A549 treated with CpdA at 1 μM for 4 hours (cell line): ENCODE measurements at places on chromosomes 6 and 20. TPM values are rescaled to one million over a fixed set of nuclear protein-coding genes. Genes with fewer than 3 reads are reported as not detected.

The RAET1E gene
- 1.9 to 3.0 TPM (median 2.6 TPM) in 5 replicates for total RNA-seq

The TPD52L1 gene
- total RNA-seq: 42.4 to 51.4 TPM (median 42.9 TPM) in 5 replicates

The COL9A3 gene
- 0.40 to 0.72 TPM (median 0.50 TPM) in 5 replicates for total RNA-seq

The SLC17A3 gene
- total RNA-seq: 0.95 to 1.5 TPM (median 1.2 TPM) in 5 replicates

The MLIP gene
- total RNA-seq: not detected in 5 replicates
